ENCODE measurements at places on chromosomes 1 and 21.

DNA sequence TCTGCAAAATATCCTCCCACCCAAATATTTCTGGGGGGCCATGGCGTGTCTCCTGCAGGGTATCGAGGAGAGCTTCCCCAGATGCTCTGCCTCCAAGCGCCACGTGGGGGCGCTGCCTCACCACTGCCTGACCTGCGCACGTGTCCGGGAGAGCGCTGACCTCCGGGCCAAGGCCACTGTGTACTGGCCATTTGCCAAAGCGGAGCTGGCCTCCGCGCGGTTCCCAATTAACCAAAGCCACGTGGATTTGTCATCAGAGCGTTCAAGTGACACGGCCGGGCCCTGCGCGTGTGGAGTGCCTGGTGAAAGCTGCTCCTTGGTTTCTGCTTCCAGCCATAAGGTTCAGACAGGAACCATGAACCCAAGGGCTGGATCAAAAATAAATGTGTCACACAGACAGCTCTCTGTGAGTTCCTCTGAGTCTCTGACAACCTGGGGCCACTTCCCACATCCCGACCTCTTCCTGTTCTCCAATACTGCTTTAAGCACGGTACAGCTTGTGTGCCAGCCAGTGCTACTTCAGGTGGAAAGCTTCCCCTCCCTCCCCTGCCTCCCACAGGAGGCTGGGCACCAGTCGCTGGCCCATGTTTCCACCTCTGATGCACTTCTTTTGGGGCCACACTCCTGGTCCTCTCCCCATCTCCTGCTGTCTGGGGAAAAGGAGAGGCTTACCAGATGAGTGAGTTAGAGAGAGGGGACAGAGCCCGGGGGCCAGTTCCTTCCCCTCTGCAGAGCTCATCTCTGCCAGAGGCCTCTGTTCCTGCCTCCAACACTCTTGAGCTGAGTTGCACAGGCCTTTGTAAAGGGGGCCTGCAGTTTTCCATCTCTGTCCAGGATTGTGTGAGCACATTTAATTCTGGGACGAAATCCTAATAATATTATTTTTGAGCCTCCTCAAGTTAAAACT, 26.1 kb downstream of the ZP4 start:
- no peak for DNase-seq

- no peak for DNase-seq
Observed at GRCh38 chr1:224737353-224737727, 121.2 kb downstream of the CNIH3 start.

- no peak for DNase-seq
Observed at GRCh38 chr1:112251766-112252506, 144.1 kb upstream of the CTTNBP2NL start.

- no peak for DNase-seq
Observed at GRCh38 chr1:45804669-45804969, 1.2 kb downstream of the MAST2 start.

DNA sequence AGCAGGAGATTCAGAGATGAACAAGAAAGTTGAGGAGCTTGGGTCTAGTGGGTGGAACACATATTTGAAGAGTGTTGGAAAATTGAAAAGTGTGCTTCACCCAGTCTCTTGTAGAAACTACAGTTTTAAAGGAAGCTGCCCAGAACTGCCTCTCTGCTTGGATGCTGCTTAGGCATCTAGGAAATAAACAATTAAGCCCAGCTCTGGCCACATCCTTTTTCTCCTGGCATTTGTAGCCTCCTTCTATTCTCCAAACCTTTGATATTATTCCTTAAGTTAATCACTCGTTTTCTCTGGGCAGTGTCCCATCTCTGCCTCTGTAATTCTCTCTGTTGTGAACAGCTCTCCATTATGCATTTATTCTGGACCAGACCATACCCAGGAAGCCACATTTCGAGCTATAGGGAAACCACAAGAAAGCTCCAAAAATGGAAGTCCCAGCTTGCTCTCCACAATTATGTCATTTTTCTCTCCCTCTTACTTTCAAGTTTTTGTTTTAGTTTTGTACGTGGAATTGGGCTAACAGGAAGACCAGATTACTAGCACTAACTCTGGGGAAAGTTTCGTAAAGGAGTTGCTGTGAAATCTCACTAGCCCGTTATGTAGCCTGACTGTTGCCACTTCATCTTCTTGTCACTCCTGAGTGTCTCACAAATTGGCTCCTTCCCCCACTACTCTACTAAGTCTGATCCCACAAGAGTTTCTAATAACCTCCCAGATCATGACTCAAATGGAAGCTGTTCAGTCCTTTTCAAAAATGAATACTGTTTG, 102.2 kb downstream of the NTMT2 start:
- no peak for DNase-seq

GRCh38 chr1:114152508-114153260, 985 bp downstream of the SYT6 start:
- no peak for DNase-seq

DNA sequence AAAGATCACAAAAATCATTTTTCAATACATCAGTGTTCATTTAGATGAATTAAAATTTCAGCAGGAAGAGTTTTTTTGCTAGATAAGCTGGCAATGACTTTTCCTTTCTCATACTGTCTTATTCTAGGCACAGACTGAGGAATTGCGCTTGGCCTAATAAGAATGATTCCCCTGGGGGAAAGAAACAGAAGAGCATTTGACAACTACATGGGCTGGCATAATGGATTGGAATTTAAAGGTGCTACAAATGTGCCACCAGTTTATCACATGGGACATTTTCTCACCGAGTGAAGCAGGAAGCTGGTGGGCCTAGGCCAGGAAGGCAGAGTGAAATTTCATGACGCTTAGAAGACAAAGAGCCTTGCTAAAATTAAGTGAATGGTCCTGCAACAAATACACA, 39.3 kb downstream of the CDKN2C start:
- no peak for DNase-seq

DNA sequence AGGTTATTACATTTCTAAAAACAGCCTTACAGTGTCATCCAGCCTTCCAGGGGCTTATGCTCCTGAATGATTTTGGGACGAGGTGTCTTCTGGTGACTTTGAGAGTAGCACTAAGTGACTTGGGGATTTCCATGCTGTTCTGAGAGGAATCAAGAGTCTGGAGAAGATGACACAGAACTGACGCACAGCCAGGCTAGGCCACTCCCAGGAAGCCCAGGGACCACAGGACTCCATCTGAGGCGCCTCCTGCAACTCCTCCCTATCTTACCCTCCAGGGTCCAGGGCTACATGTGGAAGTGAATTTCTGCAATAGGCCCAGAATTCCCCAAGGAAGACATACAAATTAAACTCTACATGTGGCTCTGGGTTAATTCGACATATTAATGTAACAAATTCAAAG, 92.5 kb downstream of the SLC25A24 start:
- no peak for DNase-seq

GRCh38 chr1:61337981-61338848, 255.9 kb downstream of the NFIA start:
- no peak for DNase-seq

- no peak for DNase-seq
Observed at GRCh38 chr1:222829868-222830267, 15.0 kb downstream of the DISP1 start.

GRCh38 chr1:241736387-241736786, 84.3 kb downstream of the WDR64 start:
- no peak for DNase-seq

- no peak for DNase-seq
Observed at GRCh38 chr21:27694667-27695066, 727.8 kb upstream of the ADAMTS5 start.

DNA sequence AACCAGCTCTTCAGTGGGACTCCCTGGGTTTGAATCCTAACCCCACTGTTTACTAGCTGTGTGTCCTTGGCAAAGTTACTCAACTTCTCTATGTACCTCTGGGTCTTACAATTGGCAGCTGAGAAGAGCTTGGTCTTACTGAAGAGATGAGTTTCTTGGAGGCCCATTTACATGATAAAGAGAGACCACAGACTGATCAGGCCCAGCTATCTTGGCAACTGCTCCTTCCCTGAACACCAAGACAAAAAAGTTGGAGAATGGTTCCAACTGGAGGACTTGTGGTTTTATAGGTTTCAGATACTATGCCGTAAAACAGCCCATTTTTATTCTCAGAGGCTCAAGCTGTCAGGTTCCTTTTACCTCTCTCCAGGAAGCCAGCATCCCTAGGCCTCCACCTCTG, 24.8 kb upstream of the CNIH3 start:
- DNase-seq: no peak

DNA sequence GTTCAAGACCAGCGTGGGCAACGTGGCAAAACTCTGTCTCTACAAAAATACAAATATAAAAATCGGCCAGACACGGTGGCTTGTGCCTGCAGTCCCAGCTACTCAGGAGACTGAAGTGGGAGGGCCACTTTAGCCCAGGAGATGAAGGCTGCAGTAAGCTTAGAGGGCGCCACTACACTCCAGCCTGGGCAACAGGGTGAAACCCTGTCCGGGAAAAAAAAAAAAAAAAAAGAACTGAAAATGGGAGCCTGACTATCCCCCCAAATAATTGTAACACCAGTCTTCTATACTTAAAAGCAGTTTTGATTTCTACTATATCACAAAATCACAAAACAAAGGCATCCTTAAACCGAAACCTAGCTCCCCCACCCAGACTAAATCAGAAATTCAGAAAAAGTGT, 60.3 kb downstream of the CDC42BPA start:
- DNase-seq: no peak

DNA sequence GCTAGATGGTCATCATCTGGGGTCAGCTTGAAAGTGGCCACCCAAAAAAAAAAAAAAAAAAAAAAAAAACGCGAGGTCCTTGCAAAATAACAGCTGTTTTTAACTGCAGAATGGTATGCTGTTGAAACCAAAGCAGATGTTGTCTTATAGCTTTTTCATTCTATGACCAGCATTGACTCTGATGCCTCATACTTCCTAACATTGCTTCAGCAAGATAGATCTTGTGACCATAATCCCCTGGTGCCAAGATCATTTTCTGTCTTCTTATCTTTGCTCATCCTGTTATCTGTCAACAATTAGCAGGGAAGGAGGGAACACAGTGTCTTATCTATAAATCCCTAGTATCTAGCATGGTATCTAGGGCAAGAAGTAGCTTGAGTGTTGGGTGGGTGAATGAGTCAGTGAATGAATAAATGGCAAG, 181.5 kb downstream of the PLPP3 start:
- DNase-seq: no peak

- DNase-seq: no peak
Observed at GRCh38 chr1:24386241-24386640, 27.3 kb downstream of the STPG1 start.

DNA sequence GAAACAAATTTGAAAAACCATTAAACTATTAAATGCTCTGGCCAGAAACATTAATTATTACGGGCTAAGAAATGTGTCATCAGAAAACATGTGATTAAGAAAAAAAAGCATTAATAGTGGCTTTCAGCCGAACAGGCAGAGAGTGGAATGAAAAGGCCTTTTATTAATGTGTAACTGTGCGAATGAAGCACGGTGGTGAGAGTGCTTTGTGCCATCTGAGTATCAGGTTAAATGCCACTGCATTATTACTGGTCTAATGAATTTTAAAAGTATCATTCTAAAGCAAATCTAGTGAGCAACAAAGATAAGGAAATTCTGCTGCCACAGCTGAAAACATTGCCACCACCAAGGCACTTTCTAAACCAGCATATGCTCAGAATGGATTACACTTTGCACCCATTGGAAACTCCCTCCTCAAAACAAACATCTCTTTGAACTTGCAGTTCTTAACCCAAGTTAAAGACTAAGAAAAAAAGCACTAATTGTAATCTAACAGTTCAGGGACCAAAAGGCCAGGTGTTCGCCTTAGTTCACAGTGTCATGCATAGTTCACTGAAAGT, 30.0 kb upstream of the SSX2IP start:
- DNase-seq: no peak
